AG04450 (cell line): ENCODE measurements at places on chromosomes 6 and 20. TPM values are rescaled to one million over a fixed set of nuclear protein-coding genes. Genes with fewer than 3 reads are reported as not detected.

The HBS1L gene
- 74.2 and 101 TPM in 2 replicates for polyA plus RNA-seq

GRCh38 chr6:116500969-116501433 is 10.4 kb upstream of the CALHM5 start:
- DNase-seq: no peak

DNA sequence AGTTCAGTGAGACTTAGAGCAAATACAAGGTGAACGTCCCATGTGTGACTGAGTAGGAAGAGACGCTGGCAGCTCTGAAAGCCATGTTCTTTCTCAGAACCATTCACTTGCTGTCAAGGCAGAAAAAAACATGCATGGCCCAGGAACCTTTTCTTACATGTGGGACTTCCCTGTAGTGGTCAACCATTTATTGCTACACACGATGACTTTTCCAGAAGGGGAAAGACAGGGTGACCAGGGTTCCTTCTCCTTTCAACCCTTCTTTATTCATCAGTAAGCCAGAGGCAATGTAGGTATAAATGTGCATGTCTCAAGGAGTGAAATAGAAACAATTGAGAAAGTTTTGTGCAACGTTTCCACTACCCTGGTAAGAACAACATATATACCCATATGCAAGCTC is 189.0 kb downstream of the NFATC2 start:
- DNase-seq: no peak

The TSBP1 gene
- polyA plus RNA-seq: not detected in 2 replicates

- DNase-seq: no peak
Observed at GRCh38 chr20:16574656-16575355, 1.6 kb upstream of the KIF16B start.

The FLRT3 gene
- 2.2 and 3.0 TPM in 2 replicates for polyA plus RNA-seq

The ATRN gene
- polyA plus RNA-seq: 54.3 and 59.7 TPM in 2 replicates

The NRN1 gene
- polyA plus RNA-seq: not detected in 2 replicates

GRCh38 chr20:7696311-7696710 is 243.9 kb downstream of the HAO1 start:
- DNase-seq: no peak

DNA sequence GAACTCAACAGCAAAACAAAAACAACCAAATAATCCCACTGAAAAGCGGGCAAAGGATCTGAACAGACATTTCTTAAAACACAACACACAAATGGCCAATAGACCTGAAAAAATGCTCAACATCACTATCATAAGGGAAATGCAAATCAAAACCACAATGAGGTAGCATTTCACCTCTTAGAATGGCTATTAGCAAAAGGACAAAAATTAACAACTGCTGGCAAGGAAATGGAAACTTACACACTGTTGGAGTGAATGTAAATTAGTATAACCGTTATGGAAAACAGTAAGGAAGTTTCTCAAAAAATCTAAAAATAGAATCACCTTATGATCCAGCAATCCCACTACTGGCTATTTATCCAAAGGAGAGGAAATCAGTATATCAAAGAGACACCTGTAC is 20.9 kb downstream of the FAM8A1 start:
- DNase-seq: no peak

The ATP9A gene
- 35.3 and 37.1 TPM in 2 replicates for polyA plus RNA-seq

The ACSS1 gene
- 1.1 and 1.2 TPM in 2 replicates for polyA plus RNA-seq

The TRERF1 gene
- polyA plus RNA-seq: 7.3 and 9.0 TPM in 2 replicates

DNA sequence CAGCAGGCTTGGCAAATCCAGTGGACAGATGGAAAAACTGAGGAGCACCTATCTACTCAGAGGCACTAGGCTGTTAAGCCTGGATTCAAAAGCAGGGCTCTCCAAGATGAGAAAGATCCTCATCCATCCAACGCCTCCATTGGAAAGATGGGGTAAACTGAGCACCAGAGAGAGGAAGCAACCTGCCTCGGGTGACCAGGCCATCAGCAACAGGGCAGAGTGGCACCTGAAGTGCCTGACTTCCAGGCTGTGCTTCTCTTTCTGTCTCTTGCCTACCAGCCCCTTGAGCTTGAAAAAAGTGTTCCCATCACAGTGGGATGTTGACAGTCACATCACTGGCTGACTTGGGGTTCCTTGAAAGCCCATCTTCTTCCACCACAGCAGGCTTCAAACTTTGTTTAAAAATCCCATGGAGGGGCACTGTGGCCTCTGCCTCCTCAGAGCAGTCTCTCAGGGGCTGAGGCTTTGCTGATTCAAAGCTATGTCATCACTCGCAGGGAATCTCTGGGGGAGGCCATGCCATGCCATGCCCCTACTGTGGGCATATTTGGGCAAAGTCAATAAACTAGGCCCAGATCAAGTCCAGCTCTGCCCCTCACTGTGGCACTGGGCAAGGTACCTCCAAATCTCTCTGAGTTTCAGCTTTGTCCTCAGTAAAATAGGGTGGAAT is 44.8 kb upstream of the TGM2 start:
- no peak for DNase-seq

The HCK gene
- polyA plus RNA-seq: not detected in 2 replicates

- no peak for DNase-seq
Observed at GRCh38 chr6:137157601-137158000, 15.8 kb downstream of the IL22RA2 start.

- no peak for DNase-seq
Observed at GRCh38 chr20:32132911-32133549, 23.5 kb downstream of the TM9SF4 start.

The CCN6 gene
- polyA plus RNA-seq: not detected in 2 replicates

The PFDN4 gene
- 63.9 and 104 TPM in 2 replicates for polyA plus RNA-seq

The IMPG1 gene
- 0.15 TPM in 1 of 2 replicates, not detected in the other for polyA plus RNA-seq

DNA sequence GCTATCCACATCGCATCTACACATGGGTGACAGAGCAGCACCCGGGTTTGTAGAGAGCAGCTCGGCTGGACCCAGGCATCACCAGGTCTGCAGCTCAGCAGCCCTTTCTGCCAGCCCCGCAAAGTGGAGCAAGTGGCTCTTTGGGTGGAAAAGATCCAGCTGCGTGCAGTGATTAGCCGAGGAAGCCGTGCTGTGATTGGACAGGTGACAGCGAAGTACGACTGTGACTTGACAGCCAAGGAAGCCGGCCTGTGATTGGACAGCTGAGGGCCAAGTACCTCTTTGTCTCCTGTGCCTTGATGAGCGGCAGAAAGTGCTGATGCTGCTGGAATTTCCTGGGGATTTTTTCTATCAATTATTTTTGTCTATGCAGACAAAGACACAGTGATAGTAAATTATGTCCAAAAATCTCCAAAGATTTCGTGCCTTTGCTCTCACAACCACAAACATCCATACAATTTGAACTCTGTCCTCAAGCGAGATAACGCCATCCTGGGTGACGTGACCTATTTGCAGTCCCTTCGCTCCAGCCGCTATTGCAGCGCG is 62.3 kb upstream of the GPR31 start:
- no peak for DNase-seq

GRCh38 chr6:2542858-2543218 is 207.9 kb downstream of the MYLK4 start:
- peak; percentile 39 for DNase-seq

DNA sequence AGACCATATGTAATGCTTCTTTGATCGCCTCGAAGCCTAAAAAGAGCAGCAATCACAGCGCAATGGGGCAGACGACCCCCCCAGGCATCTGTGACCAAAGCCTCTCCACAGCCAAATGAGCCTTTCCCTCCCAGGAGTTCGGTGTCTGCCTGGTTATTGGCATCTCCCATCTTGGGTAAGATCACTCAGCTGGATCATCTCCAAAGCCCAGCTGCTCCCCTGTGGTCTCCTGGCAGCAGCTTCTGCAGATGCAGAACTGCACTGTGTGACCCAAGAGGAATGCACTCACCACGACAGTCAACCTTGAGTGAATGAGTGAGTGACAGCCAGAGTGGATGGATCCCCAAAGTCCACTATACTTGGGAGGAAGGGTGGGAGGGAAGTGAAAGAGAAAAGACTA is 44.8 kb upstream of the IYD start:
- no peak for DNase-seq

DNA sequence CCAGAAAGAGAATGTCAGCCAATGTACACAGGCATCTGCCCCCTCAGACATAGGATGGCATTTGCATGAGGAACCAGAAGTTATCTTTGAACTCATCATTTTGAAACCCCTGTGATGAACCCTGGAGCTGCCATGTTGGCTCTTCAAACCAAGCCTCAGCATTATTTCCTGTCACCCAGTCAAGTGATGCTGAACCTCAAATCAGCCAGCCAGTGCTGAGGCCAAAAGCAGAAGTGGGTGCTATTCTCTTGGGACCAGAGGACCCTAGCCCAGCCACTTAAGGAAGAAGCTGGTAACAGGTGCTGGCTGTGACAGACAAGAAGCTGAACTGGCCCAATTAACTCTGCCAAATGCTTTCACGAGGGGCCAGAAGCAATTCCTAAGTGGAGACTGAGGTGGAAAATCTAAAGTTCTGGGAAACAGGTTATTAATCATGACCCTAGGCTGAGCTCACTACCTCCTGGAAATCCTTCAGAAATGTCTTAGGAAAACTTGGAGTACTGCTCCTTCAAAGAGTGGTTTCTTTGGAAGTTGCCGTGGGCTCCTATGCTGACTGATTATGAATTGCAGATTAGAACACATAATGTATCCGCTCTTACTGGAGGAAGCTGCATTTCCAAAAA is 4.0 kb downstream of the PKIG start:
- no peak for DNase-seq

GRCh38 chr6:141403827-141404226 is 728.9 kb upstream of the GJE1 start:
- no peak for DNase-seq

The CDSN gene
- not detected in 2 replicates for polyA plus RNA-seq

DNA sequence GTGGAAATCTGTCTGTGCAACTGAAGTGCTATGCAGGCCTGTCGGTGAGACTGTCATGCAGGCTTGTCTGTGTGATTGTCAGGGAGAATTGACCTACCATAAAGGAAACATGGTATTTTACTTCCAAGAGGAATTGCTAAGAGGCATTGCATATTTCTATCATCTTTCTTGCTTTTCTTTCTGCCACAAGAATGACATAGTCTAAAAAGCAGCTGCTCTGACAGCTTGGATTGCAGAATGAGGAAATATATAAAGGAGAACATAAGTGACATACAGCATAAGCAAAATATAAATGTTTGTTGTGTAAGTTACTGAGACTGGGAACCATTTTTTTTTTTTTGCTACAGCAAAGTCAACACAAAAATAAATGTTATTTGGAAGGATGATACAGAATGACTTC is 105.1 kb downstream of the MANEA start:
- no peak for DNase-seq

The GJA10 gene
- polyA plus RNA-seq: not detected in 2 replicates

The FOXC1 gene
- 3.0 and 3.7 TPM in 2 replicates for polyA plus RNA-seq

DNA sequence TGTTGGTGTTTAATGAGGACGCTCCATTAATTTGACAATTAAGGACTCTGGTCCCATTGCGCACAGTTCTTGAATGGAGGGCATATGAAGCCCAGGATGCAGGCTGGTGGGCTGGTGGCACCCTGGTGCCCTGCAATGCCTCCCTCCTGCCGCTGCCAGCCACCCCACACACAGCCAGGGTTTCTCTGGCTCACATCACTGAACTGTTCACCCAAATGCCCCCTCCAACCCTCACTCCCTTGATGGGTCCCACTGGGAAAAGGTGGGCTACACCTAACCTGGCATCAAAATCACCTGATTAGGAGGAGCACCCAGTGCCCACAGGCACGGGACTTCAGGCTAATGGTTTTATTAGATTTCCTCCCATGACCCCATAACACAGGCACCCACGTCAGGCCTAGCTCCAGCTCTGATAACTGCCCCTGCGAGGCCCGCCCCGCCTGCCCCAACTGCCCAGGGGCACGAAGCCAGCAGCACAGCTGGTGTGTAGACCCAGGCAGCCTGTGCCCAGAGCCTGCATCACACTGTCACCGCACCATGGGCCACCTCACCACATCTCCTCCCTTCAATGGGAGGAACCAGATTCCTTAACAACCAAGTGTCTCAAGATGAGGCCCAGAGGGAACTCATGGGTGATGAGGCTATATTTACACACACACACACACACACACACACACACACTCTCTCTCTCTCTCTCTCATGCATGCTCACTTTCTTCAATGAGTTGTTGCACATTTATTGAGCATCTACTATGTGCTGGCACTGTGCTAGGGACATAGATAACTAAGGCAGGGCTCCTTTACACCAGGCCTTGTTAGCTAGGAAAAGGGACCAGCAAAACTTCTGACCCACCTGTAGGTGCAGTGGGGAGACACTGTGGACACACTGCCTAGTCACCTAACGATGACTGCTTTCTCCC is 107.3 kb downstream of the NOL4L start:
- no peak for DNase-seq

DNA sequence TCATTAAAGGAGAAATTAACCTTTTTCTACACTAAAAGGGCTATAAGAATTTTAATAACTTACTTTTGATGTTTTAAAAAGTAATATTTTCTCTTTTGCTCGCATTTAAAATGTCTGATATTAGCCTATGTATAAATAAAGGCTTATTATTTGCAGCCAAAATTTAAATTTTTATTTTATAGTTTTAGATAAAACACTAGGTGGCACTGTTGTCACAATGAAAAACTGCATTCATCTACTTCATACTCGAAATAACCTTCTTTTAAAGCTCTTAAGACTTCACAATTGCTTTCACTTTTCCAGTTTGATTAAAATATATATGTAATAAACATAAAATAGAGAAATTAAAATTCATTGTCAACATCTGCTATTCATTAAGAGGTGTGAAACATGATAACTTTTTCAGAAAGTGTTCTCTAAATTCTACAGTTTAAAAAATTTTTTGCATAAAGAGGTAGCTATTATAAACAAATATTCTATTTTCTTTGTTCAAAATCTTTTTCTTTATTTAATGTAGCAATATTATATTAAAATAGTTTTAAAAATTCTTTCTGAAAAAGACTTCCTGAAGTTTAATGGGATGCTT is 78.8 kb upstream of the DEFB112 start:
- DNase-seq: no peak

- no peak for DNase-seq
Observed at GRCh38 chr20:24406750-24407149, 62.7 kb upstream of the SYNDIG1 start.

- DNase-seq: no peak
Observed at GRCh38 chr6:47318236-47318989, 8.7 kb upstream of the TNFRSF21 start.

The CCN2 gene
- polyA plus RNA-seq: 768 and 955 TPM in 2 replicates

- no peak for DNase-seq
Observed at GRCh38 chr20:408843-409696, 971 bp downstream of the RBCK1 start.

DNA sequence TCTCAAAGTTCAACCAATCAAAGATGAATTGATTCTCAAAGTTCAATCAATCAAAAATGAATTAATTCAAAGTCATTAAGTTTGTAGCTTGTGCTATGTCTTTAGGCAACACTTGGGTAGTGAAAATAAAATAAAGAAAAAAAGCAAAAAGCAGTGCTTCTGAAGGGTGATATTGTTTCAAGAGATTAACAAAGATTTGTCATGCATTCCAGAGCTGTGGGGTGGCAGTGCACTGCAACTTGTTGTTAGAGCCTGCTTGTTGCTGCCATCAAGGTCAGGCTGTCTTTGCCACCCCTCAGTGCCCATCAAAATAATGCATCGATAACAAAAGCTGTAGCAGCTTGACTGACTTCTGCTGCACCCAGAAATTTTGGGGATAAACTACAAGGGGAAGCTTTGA is 128.6 kb downstream of the RNF144B start:
- DNase-seq: no peak

GRCh38 chr20:62506791-62507190 is 31.0 kb upstream of the GATA5 start:
- DNase-seq: no peak

The SLC22A3 gene
- 0.07 TPM in 1 of 2 replicates, not detected in the other for polyA plus RNA-seq
